Jurkat, Clone E6-1 (cell line): ENCODE measurements at places on chromosomes 7 and 10.

- DNase-seq = no peak
Measured at GRCh38 chr7:118175740-118176139, 8.2 kb upstream of the LSM8 start.

- DNase-seq = no peak
Measured at GRCh38 chr7:64277630-64278029, 36.1 kb upstream of the ZNF736 start.

GRCh38 chr7:90931986-90932916 lies 332.0 kb upstream of the FZD1 start:
- no peak for DNase-seq

DNA sequence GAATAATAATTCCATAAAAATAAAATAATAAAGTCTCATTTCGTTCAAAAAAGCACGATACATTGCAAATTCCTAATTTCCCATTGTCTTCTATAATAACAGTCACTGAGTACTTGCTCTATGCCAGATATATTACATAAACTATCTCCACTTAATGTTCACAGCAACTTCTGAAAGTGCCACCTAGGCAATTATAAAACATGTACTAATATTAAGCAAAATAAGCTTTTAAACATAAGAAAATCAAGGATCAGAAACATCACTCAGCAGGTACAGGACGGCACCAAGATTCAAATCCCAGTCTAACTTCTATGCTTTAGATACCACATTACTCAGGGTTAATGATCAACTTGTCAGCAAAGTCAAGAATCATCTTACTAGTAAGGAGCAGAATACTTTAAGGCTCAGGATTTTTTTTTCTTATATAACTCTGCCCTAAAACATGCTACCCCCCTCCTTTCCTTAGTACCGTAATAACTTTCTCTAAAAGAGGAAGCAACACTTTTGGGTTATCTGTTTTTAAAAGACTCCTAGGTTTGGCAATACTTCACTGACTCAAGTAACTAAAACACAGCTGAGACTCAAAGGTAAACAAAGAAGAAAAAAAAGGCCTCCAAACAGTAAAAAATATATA lies 51.3 kb downstream of the USP6NL start:
- DNase-seq = no peak

DNA sequence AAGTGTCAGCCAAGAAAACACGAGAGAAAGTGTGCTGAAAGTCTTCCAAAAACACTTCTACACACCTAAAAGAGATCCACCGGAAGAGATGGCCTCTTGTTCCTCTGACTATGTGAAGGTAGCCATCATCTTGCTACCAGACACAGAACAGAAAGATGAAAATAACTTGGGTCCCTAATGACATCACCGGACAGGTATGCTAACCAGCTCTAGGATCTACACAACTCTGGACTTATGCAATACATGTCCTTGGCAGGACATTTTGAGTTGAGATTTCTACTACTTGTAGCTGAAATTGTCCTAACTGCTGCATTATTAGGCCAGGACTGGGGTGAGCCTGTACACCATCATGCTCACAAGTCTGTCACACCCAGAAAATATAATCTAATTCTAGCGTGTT lies 358.7 kb downstream of the ELMO1 start:
- DNase-seq = no peak

DNA sequence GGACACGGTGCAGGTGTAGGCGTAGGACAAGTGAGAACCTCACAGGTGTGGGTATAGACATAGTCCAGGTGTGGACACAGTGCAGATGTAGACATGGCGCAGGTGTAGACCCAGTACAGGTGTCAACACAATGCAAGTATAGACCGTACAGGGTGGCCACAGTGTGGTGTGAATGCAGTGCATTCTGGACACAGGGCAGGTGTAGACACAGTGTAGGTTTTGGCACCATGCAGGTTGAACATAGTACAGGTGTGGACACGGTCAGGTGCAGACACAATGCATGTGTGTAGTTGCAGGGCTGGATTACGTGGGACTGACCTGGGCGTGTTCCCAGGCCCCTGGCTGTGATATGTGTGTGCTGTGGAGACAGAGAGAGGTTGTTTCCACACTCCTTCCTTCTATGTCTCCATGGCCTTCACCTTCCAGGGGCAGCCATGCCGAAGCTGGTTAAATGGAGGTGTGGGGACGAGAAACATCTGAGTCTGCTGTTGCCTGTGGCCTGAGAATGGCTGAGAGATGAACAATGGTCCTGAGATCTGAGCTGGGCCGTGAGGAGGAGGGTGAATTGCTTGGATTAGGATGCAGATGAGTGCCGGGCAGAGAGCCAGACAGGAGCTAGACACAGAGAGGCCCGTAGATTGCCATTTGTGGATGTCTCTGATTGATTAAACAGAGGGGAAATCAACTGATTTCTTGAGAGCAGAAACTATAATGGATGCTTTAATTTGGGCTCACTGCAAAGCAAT lies 343.9 kb upstream of the SHH start:
- DNase-seq = no peak

- no peak for DNase-seq
Measured at GRCh38 chr7:41244246-41244645, 458.6 kb downstream of the INHBA start.

- DNase-seq = no peak
Measured at GRCh38 chr7:139407555-139407954, 47.9 kb downstream of the LUC7L2 start.

DNA sequence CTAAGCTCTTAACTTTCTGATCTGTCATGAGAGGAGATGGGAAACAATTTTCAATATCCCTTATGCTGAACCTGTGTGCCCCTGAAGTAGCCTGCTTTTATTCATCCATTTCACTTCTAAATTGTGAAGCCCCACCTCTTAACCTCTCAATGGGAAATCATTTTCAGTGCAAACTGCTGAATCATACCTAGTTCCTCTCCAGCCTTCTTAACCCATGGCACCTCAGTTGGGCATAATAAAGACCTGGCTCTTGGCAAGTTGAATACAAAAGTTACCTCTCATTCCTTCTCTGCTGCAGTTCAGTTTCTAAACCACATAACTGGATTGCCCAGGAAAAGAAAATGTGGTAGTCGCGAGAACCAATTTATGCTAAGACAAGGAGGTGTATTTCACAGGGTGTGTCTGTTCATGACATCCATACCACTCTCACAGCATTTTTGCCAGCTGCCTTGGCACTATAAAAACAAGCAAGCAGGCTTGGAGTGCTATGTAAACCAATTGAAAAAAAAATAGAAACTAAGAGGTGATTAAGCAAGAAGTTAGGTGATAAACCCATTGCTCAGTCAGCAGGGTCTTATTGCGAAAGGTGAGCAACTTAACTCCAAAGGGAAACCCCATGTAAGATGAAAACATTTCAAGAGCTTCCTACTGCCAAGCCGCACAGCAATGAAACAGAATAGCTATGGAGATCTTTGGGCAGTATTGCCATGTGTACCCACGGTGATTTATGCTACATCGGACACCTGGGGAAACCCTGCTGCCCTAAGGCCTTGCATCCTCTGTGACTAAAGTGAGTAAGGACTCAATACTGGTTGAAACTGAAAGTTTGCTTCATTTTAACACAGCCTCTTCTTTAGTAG lies 57.0 kb upstream of the DKK1 start:
- DNase-seq = no peak

DNA sequence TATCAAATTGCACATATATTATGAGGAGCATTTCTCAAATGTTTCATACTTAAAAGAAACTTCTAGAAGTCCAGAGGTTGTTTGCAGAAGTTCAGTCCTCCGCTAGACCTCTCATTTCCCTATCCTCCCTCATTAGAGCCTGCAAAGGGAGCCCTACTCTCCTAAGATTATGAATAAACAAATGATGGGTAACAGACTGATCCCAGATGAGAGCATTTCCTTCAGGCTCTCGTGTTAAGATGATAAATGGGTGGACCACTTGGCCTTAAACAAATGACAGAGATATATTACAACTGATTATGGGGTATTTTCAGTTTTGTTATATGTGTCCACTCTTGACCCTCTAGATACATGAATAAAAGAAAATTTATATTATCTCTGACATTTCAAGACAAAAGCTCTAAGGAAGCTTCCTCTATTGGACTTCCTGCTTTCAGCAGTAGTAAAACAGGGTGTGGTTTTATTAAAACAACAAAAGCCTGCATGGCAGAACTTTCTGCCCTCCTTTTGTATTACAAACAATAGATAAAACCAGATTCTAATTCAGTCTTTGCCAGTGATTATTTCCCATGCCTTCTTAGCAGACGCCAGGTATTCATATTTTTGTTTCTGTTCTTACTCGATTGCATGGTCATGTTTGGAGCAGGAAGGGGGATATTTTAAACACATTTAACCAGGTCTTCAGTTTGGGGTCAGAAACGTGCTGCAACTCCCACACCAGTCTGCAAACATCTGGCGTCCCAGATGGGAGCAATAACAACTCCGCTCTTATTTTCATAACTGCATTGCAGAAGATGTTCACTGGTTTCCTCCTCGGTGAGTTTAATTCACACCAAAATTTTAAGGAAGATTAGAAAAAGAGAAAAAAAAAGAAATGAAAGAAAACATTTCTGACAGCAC lies 52.4 kb upstream of the FAM204A start:
- no peak for DNase-seq

DNA sequence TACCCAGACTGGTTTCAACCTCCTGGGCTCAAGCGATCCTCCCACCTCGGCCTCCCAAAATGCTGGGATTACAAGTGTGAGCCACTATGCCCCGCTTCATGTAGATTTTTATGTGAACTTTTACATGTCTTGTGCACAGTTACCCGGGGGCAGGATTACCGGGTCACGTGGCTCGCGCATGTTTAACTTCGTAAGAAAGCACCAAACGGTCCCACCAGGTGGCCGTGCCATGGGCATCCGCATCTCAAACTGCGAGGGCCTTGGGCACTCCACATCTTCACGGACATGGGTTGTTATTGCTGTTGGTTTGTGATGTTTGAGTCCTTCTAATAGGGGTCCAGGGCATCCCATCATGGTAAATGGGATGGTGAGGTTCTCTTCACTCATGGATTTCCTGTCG lies 636.6 kb upstream of the FOXK1 start:
- no peak for DNase-seq

DNA sequence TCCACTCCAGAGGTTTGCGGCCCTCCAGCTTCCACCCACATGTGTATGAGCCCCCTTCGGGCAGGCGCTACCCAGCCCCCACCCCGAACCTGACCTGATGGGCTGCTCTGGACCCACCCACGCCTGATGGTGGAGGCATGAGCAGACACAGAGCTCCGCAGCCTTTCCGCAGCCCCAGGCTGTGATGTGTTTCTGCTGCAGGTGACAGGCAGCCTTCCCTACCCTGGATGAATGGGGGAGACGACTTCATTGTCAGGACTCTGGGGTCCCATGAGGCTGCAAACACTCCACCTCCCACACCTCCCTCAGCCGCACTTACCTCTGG lies 61.2 kb downstream of the OAT start:
- no peak for DNase-seq

GRCh38 chr10:90862908-90863514 lies 5.2 kb upstream of the HTR7 start:
- no peak for DNase-seq

DNA sequence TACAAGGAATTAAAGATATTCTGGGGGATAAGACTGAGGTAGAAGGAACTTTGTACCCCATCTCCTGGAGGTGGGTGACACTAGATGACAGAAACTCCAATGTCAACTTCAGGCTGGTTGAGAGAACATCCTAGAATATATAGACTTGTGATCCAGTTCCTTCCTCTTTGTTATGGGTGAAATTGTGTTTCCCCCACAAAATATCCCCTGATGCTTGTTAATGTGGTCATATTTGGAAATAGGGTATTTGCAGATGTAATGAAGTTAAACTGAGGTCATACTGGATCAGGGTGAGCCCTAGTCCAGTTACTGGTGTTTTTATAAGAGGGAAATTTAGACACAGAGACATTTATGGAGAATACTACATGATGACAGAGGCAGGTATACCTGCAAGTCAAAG lies 114.0 kb upstream of the NAMPT start:
- no peak for DNase-seq

DNA sequence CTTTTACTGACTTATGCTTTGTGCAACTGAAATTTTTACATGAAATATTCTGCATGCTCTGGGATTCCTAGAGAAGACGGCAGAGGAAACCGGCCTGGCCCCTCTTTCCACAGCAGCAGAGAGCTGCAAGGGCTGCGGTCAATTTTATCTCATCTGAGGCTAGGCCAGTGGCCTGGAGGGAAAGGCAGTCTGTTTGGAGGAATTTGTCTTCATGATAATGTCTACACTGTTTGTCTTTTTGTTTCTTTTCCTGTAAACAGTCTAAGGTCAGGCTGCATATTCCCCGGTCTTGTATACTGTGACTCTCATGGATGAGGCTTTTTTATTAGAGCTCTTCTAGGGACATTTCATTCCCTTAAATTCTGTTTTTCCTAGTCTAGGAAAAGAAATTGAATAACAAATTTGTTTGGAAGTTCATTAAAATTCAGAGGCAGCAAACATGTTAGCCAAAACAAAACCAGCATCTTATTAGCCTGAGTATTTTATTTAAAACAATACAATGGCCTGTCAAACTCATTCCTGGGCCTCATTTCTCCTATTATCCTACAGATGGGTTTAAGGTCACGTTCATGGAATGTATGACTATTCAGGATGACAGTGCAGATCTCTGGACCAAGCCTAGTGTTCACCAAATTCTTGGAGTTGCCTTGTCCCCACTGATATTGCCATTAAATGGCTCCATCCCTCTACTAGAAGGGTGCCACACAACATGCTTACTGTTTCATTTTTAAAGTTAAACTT lies 26.4 kb downstream of the LAMB4 start:
- DNase-seq = no peak

DNA sequence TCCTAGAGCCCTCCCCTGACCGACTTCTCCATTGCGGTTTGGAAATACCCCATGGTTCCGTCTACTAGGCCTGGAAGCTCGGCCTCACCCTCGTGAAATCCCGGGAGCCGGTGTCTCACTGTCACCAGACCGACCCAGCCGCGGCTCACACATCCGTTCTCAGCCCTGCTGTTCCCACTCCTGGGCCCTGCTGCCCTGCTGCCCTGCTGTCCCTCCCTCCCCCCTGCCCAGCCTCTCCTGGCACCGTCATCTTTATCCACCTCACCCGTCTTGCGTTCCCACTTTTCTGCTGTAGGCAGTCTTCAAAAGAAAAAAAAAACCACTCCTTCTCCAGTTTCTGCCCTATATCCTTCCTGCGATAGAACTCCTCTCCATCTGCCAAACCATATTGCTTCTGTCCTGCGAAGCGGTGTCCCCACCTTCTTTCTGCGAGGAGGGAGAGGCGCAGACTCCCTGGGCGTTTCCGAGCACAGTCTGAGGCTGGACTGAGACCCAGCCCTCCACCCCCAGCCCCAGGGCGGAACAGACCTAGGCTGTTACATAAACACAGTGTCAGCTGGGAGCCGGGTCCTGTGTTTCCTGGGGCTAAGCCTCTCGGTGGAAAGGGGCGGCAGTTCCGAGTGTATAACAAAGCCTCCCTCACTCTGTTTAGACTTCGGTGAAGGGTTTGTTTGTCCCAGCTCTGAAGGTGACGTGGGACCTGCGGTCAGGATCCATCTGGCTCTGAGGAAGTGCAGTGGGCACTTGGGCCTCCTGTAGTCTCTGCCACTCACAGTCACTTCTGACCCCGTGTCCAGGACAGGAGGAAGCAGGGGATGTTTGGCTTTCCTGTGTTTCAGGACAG lies 2.8 kb downstream of the AGAP3 start:
- DNase-seq = no peak

GRCh38 chr10:124725171-124725631 lies 19.0 kb downstream of the FAM53B start:
- DNase-seq = no peak

GRCh38 chr10:60236869-60237524 lies 152.7 kb downstream of the ANK3 start:
- DNase-seq = no peak

GRCh38 chr10:70970830-70971229 lies 82.5 kb upstream of the PCBD1 start:
- DNase-seq = no peak

GRCh38 chr10:45495438-45496152 lies 121.6 kb downstream of the ALOX5 start:
- no peak for DNase-seq
